ENCODE measurements at places on chromosomes 1 and 21.
A peak's percentile ranks its signal among the peaks of the same experiment; 100 is the strongest.

- no peak for DNase-seq
Observed at GRCh38 chr1:36876990-36877389, 157.3 kb downstream of the GRIK3 start.

- DNase-seq = peak; percentile 10
Observed at GRCh38 chr1:44151332-44151731, 9.9 kb upstream of the KLF18 start.

DNA sequence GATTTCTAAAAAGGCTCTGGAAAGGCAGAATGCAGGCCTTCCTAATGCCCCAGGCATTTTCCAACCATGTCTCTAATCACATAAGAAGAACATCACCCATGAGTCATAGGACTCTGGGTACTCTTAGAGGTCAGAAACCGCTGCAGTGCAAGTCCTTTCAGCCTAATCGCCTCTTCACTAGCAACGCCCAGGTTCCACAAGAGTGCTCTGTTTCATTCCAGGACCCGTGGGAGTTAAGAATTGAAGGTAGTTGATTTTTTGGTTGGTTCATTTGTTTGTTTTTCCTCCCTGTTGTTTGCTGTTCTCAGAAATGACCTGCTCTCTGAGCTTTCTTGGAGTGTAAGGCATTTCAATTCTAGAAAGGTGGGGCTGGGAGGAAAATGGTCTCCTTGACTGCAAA is 123.2 kb downstream of the NR5A2 start:
- no peak for DNase-seq

- DNase-seq = peak; percentile 49
Observed at GRCh38 chr1:234989479-234990327, 138.9 kb downstream of the TOMM20 start.

DNA sequence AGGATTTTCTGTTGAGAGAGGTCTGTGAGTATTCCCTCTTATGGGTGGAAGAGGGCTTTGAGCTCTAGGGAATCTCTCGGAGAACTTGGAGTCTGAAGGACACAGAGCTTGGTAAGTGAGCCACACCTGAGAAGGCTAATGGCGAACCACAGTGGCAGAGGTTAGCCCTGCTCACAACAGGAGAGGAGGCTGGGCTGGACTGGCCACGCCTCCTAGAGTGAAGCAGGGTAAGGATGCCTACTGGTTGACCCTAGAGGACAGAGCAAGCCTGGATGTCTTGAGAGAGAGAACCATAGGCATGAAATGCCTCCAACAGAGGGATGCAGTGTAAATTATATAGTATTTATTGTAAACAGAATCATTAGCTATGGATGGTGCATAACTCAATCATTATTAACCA is 232.6 kb downstream of the PCP4 start:
- no peak for DNase-seq

- peak; percentile 68 for DNase-seq
Observed at GRCh38 chr1:25037174-25038074, 107.3 kb upstream of the RUNX3 start.

Measured in stimulated activated CD4-positive, alpha-beta T cell treated with anti-CD3 and anti-CD28 coated beads, Interleukin-1b, Interleukin-23, amount 100 ng/mL, for 48 hours (primary cell).